Esophagus muscularis mucosa (tissue), 4 donors: ENCODE measurements at places on chromosomes 1 and 21.
A peak's percentile ranks its signal among the peaks of the same experiment; 100 is the strongest.

DNA sequence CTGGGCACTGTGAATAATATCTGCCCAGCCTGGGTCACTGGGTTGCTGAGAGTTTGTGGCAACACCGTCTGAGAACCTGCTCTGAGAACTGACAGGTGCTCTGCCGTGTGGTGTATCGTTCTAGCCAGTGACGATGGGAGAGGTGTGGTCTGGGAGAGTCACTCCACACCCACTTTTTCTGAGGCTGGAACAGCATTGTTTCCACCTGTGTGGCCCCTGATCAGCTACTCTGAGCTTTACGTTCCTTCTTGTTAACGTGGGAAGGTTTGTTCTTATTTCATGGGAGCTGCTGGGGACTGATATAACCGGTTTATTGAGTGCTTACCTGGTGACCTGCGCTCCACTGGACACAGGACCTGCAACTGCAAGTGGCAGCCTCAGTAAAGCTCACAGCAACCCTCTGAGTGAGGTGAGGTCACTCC, 34.8 kb upstream of the TENT5C start:
- no peak for DNase-seq

DNA sequence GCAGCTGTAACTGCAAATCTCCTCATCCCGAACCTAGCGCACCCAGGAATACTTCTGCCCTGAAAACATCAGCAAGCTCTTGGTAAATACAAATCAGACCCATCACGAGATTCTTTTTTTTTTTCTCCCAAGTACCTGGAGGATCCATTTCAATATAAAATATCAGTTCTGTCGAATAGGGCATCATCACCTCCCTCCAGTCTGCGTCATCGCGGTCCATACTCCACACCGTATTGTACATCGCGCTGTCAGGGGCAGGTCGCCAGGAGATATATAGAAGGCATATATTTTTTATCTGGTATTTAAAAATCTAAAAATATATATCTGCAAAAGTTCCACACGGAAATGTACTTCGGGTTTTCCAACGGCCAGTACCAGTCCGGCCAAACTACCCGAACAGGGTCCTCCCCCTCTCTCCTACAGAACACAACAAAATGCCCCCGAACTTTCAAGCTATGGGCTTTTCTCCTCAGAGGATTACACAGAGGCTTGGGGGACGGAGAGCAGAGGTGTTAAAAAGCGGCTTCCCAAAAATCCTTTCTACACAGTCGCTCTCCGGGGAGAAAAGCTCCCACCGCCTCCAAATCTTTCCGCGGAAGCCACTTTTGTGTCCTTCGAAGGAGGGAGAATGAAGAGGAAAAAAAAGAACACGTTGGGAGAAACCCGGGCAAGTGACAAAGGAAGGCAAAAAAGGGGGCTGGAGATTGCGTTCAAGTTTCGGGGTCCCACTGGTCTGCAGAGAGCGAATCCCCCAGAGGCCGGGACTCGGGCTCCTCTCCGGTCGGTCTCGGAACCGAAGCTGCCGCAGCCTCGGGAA, 509 bp downstream of the PIK3R3 start:
- no peak for DNase-seq

- DNase-seq: no peak
Measured at GRCh38 chr1:228089519-228090380, 7.2 kb downstream of the ARF1 start.

GRCh38 chr1:67659229-67659628, 25.8 kb upstream of the GADD45A start:
- DNase-seq: no peak

GRCh38 chr1:82907313-82907712, 1091.6 kb downstream of the TTLL7 start:
- DNase-seq: no peak

GRCh38 chr1:154501423-154502065, 475 bp upstream of the TDRD10 start:
- no peak for DNase-seq

DNA sequence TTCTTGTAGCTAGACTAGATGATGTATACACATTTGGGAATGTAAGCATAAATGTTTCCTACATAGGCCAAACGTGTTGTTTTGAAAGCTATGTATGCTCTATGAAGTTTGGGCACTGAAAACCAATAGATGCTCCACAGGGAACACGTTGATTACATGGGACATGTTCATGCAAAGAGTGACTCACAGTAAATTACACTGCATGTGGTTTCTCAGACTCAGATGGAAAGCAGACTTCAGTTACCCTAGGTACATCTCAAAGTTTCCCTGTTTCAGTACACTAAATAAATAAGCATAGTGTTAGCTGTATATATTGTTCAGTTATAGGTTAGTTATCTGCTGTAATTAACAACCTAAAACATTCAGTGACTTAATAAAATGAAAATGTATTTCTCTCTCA, 301.9 kb upstream of the RUNX1 start:
- DNase-seq: no peak

DNA sequence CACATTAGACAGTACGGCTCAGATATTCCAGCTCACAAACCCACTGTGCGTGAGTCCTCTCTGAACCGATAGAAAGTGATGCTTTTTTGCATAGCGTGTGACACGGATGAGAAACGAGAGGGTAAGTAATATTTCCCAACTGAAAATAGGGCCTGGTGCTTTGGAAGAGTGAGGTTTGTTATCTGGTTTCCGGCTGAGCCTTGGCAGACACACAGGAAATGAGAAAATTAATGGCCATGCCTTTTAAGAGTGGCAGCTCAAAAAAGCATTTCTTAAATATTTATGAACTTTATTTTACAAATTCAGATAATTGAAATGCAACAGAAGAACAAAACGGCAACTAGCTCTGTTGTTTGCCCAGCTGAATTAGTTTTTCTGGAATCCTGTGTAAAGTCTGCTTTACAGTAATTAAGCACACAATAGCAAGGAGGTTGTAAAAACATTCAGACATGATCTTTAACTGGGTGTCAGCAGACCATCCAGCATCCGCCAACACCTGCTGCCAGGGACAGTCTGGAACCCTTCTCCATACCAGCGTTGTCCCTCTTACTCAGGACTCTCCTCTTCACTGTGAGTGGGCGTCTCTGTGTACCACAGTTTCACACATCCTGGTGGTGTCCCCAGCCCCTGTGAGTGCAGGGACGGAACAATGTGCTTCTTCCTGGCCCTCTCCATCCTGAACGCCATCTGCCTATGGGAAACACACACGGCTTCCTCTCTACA, 155.4 kb downstream of the PGBD5 start:
- no peak for DNase-seq

DNA sequence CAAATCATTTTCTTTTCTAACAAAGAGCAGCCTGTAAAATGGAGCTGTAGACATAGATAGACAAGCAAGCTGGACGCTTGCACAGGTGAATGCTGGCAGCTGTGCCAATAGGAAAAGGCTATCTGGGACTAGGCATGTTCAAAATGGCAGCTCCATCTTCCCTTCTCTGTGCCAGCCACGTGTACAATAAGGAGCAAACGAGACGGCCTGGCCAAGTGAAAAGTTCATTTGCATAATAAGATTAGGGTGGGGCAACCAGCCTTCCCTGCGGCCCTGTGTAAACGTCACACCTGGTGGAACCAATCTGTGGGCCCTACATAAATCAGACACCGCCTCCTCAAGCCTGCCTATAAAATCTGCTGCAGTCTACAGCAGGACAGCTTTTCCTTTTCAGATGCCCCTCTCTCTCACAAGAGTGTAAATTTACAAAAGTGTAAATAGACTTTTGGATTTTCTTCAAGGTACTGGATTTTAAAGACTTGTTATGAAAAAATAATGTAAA, 16.6 kb upstream of the EDEM3 start:
- no peak for DNase-seq

- DNase-seq: peak; percentile 66
Measured at GRCh38 chr1:232438476-232438875, 191.5 kb downstream of the SIPA1L2 start.

- DNase-seq: no peak
Measured at GRCh38 chr1:218765753-218766152, 407.9 kb upstream of the LYPLAL1 start.

DNA sequence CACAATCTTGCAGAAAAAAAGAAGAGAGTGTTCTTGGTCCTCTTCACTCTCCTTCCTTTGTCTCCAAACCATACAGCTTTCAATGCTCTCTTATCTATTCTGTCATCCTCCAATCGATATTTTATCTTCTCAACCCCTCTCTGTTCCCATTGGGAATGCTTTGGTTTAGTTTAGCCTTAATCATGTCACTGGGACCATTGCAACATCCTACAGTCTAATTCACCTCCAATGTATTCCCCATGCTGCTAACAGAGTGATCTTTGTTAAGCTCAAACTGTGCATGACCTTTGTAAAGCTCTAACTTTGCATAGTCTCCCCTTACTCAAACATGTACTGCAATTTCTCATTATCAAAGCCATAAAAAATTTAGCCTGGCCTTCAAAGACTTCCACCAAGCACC, 2.9 kb downstream of the MPL start:
- no peak for DNase-seq

GRCh38 chr1:156477526-156478249, 22.9 kb downstream of the MEF2D start:
- no peak for DNase-seq
